ENCODE measurements at places on chromosomes 11 and 22. TPM values are rescaled to one million over a fixed set of nuclear protein-coding genes. Genes with fewer than 3 reads are reported as not detected.
A peak's percentile ranks its signal among the peaks of the same experiment; 100 is the strongest.

- H3K4me1 ChIP-seq: peaks cover 47% of the 10 kb centered on the region
- no peak overlapping the region for H3K27ac ChIP-seq
- no peak for DNase-seq
- no peaks in the 10 kb centered on the region for H3K27me3 ChIP-seq
- H3K4me3 ChIP-seq: no peak overlapping the region
Measured at GRCh38 chr11:46112961-46113607, 8.2 kb downstream of the PHF21A start.

SYT7 gene
- 0.92 TPM for total RNA-seq

DNA sequence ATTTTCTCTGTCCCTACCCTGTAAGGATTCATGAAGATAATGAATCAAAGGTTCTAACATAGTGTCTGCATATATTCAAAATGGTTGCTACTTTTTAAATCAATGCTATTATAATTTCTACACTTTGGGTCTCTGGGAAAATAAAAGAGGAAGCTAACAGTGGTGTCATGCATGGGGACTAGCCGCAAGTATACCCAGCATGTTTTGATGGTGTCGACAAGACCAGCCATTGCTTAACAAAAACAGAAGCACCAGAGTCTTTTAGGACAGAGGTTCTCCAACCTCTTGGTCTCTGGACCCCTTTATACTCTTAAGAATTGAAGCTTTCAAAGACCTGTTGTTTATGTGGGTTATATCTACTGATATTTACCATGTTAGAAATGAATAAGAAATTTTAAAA, 37.8 kb downstream of the RNF141 start:
- peaks cover 1% of the 10 kb centered on the region for H3K36me3 ChIP-seq
- no peak for DNase-seq
- no peaks in the 10 kb centered on the region for H3K27me3 ChIP-seq
- no peak overlapping the region for H3K27ac ChIP-seq
- H3K4me3 ChIP-seq: no peak overlapping the region

DNA sequence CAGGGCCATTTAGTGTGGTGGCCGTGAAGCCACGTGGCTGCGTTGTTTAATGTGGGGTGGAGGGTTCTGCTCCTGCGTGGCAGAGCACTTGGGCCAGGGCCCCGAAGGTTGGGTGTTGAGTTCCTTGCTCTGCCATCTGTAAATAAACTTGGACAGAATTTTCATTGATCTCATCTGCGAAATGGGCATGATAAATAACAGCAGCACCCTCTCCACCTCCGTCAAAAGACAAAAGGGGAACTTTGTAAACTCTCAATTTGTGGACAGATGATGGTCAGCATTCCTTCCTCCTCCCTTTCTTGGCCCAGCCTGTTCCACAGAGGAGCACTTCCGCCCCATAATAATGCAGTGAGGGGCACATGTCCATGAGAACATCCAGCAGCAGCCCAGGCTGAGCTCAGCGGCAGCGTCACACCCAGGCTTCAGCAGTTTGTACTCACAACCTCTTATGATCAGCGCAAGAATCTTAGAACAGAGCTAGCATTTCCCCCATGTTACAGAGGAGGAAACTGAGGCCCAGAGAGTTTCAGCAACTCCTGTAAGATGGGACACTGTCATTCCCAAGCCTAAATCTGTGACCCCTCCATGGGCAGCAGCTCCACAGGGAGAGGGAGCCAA, 874.5 kb downstream of the BRD1 start:
- H3K36me3 ChIP-seq: no peaks in the 10 kb centered on the region
- H3K4me3 ChIP-seq: no peak overlapping the region
- H3K27me3 ChIP-seq: peaks cover 9% of the 10 kb centered on the region
- no peaks in the 10 kb centered on the region for H3K4me1 ChIP-seq
- DNase-seq: peak; percentile 14

Data from chondrocyte (in vitro differentiated cells).